ENCODE measurements at places on chromosomes 1 and 21.

DNA sequence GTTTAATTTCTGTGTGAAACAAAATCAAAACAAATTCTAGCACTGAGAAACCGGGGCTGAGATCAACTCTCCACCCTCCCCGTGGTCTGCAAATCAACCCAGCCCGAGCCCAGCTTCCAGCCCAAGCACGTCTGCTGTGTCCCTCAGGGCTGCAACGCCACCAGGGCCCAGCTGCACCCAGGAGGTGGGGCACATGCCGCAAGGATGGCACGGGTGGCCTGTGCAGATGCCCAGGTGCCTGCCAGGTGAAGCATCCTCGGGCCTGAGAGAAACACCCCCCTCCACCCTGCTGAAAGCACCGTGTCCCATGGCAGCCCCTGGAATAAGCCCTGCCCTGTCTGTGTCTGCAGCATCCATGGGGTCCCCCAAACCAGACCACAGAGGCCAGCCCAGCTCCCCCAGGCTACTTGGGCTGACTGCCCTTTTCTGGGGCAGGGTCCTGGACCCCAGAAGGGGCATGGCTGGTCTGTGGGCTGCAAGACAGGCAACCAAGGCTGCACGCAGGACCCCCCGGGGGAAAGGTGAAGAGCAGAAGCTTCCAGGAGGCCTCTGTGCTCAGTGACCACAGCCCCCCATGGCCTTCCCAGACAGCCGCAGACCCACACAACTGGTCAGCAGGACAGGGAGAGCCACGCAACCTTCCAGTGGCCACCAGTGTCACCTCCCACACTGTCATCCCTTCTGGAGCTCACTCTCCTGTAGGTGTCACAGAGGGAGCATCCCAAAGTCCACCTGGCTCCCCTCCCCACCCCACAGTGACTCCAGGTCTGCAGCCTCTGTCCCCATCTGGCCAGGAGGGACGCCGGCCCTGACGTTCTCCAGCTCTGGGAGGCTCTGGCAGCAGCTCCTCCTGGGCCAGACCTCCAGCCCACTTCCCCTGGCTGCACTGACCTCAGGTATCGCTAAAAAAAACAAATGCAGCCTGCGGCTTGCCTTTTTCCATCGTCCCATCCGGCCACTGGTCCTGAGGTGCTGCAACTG is 7.7 kb downstream of the WNT9A start:
- DNase-seq, result no peak

GRCh38 chr1:86389307-86389706 is 6.8 kb downstream of the ODF2L start:
- DNase-seq, result no peak

DNA sequence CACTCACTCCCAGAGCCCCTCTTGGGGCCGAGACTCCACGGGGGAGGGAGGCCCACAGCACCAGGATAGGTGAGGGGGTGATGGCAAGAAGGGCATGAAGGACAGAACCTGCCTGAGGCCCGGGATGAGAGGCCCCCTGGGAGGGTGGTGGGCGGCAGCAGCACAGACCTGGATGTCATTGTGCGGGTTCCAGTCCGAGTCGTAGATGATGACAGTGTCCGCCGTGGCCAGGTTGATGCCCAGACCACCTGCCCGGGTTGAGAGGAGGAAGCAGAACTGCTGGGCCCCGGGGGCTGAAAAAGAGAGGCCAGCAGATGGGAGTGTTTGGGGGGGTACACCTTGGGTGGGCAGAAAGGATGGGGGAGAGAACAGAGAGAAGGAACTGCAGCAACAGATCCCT is 50.1 kb downstream of the CHD5 start:
- no peak for DNase-seq

DNA sequence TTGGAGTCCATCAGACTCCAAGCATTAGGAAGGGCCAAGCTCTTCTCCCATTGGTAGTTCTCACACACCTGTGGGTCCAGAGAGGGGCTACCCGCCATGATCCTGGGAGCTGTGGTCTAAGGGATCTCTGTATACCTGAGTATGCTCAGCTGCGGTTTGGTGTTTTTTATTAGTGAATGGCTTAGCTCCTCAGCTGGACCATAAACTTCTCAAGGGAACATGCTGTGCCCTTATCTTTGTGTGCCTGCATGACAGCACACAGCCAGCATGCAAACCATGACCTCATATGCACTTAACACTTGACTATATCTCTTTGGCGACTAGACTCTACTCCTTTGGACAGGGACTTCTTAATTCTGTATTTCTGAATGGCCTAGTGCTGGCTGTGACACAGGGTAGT is 94.5 kb downstream of the CD58 start:
- no peak for DNase-seq

GRCh38 chr1:185837711-185838110 is 103.5 kb downstream of the HMCN1 start:
- no peak for DNase-seq

GRCh38 chr1:85264150-85264549 is 4.7 kb upstream of the C1orf52 start:
- DNase-seq, result no peak

- no peak for DNase-seq
These were observed 35.2 kb upstream of the KIRREL1 start for GRCh38 chr1:157958263-157958662.

DNA sequence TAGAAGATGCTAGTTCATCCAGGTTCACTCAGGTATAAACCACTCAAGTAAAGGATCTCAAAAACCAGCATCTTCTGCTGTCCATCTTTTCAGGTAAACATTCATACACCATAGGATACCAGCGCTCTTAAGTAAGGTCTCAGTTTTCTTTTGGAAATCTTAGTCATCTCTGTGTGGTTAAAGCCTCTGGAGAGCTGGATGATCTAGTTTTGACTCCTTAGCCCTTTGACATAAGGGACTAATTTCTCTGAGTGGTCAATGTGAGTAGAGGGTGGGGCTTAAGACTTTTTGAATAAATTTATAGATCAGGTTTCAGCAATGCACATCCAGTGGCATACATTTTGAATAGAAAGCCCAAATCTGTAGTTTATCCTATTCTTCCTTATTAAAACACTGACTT is 92.3 kb downstream of the CTH start:
- no peak for DNase-seq

GRCh38 chr1:66207484-66207883 is 326.5 kb upstream of the SGIP1 start:
- no peak for DNase-seq

- DNase-seq, result no peak
These were observed 55.9 kb downstream of the BCAR3 start for GRCh38 chr1:93625582-93626327.

- no peak for DNase-seq
These were observed 41.8 kb downstream of the XCL1 start for GRCh38 chr1:168617974-168618750.

DNA sequence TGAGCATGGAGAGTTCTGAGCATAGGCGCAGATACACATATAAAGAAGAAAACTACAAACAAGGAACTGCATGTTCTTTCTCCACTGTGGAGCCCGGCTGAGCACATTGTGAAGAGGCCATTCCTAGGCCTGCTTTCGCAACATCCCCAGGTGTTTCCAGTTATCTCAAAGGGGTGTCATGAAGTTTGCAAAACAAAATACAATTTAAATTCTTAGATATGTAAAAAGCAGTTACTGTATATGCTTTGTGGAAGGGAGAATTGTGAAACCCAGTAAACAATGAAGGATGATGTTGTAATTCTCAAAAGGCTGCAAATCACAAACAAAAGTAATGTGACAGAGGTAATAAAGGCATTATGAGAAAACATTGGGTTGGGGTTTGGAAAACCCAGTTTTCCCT is 98.6 kb upstream of the ZNF644 start:
- no peak for DNase-seq

- no peak for DNase-seq
These were observed 107.9 kb downstream of the USP25 start for GRCh38 chr21:15837645-15838044.

- DNase-seq, result no peak
These were observed 8.7 kb downstream of the KIRREL1 start for GRCh38 chr1:158002022-158002630.

GRCh38 chr1:9736241-9736640 is 84.7 kb downstream of the PIK3CD start:
- DNase-seq, result no peak

- no peak for DNase-seq
These were observed 34.3 kb downstream of the GPR137B start for GRCh38 chr1:236176337-236177336.

DNA sequence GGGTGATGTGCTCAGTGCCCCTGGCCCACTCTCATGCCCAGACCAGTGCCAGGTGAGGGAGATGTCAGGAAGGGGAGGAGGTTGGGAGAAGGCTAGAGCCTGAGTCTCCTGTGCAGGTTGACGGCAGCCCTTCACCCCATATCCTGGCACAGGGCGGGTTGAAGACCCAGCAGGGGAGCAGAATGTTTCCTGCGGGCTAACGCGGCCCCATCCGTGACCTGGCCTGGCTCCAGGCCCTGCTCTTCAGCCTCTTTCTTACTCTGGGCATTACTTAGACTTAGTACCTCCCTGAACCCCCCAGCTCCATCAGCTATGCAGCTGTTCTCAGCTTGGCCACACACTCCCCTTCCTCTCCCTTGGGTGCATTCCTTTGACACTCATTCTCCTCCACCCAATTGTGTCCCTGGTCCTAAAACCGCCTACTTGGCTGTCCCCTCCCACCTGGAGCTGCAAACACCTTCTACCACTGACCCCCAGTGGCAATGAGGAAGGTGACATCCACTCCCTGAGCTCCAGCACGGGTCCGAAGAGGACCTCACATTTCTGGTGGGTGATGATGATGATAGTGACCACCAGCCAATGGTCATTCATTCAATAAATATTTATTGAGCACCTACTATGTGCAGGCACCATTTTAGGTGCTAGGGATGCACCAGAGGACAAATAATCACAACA is 179.0 kb downstream of the PTPRU start:
- DNase-seq, result no peak

GRCh38 chr1:193479187-193479586 is 292.8 kb upstream of the B3GALT2 start:
- DNase-seq, result no peak

DNA sequence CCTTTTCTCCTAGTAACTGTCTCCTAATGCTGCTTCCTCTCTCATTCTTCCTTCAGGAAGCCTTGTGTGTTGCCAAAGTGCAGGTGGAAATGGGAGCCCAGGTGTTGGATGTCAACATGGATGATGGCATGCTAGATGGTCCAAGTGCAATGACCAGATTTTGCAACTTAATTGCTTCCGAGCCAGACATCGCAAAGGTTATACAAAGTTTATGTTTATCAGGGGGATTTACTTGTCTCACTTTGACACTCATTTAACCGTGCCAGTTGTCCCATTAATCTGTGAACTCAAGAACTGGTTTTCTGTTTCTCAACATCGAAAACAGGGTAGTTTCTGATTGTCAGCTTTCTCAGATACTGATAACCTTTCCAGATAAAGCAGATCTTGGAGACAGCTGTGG is 40.4 kb downstream of the MTR start:
- no peak for DNase-seq

- DNase-seq, result no peak
These were observed 77.3 kb upstream of the GADD45A start for GRCh38 chr1:67607699-67608098.

DNA sequence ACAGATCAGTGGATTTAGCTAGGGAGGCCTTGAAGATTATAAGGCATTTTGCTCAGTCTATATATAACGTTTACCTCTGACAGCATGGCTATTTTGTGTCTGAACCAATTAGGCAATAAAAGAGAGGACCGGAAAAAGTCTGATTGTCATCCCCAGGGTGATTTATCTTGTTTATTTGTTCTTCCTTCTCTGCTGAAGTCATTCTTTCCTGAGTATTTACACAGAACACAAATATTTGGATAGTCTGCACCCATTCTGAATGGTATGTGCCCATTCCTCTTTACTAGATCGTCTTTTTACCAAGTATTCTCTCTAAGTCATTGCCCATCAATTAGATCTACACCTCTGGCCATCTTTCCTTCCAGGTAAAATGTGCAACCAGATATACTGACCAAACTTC is 1602.9 kb downstream of the KCNT2 start:
- no peak for DNase-seq

DNA sequence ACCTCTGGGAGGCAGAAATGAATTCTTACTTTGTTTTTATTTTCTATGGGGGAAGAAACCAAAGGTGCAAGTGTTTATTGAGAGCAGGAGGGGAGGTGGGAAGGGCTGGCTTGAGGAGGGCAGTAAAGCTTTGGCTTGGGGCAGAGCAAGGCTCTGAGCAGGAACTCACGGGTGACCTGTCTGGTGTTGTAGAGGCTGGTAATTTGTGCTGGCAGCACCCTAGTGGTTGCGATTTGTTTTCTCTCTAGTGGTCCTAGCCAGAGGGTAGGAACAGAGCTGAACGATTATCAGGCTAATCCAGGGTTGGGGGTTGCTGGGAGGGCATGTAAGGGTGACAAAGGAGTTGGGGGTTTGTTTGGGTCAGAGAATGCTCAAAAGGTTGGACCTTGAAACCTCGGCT is 16.6 kb downstream of the TMCC2 start:
- DNase-seq, result no peak

- no peak for DNase-seq
These were observed 215.7 kb upstream of the FGGY start for GRCh38 chr1:59081181-59081580.

DNA sequence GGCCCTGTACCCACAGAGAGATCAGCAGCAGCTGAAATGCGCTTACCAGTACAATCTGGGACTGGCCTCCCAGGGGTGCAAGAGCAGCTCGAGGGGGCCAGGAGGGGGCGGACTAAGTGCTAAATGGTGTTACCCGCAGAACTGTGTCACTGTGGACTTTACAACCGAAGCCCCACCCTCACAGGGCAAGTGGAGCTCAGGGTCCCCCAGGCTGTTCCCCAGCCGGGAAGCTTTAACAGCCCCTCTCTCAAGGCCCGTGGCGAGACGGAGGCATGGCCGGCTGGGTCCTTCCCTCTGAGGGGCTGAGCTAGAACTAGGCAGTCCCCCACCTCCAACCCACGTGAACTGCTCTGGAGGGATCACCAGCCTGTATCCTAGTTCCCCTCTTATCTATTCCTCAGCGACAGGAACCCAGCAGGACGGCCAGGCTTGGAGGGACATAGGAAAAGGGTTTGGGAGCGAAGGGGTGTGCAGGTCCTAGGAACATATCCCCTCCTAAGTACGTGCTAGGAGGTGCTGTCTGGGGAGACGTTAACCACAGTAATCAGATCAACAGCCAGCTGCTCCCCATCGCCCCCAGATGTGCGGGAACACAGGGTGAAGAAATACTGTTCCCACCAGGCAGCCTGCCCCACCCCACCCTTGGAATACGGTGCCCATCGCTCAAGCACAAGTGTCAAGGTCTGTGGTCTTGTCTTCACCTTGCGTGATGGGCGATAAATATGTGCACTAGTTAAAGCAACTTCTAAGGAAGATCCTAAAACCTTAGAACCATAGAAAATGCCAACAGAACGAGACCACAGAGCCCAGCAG is 24.4 kb downstream of the ZBTB17 start:
- DNase-seq, result no peak

GRCh38 chr1:171985639-171986038 is 144.3 kb downstream of the DNM3 start:
- no peak for DNase-seq

DNA sequence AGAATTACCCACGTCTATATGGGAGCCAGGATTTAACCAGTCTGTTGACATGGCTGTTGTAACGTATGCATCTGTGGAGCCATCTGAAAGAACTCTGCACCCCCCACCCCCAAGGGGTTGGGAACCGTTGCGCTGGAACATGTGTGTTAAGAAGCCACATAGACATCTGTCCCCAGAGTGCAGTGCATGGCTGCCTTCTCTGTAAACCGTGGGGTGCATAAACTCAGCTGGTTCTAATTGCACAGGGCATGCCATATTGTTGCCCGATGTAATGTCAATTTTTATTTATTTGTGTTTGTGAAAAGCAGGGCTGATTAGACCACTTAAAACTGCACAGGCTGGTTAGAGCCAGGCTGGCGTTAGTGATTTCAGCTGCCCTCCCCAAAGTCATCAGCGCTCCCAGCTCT is 70.1 kb upstream of the ROR1 start:
- DNase-seq, result no peak

All from amygdala (tissue), 56 donors.